ENCODE measurements at places on chromosomes 2 and 18.

- no peak for DNase-seq
These were observed 64.7 kb downstream of the DGKD start for GRCh38 chr2:233418761-233419546.

- no peak for DNase-seq
These were observed 5.7 kb downstream of the PPP1R1C start for GRCh38 chr2:181991171-181991885.

- DNase-seq: no peak
These were observed 356.7 kb downstream of the TGIF1 start for GRCh38 chr18:3806656-3807055.

DNA sequence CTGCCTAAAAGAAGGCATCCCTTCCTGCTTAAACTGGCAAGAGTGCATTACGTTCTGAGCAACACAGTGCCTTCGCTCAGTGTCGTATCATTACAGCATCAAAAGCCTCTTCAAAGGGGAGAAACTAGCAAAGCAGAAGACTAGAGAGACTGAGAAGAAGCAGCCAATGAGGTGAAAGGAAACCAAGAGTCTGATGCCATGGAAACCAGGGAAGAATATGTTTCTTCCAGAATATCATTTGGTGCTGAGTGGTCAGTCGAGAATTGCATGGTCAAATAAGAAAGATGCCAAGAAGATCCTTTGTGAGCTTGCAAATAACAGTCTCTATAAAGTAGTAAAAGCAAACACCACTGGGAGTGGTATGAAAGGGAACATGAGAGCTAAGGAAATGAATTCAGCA is 312.1 kb upstream of the CHST9 start:
- no peak for DNase-seq

DNA sequence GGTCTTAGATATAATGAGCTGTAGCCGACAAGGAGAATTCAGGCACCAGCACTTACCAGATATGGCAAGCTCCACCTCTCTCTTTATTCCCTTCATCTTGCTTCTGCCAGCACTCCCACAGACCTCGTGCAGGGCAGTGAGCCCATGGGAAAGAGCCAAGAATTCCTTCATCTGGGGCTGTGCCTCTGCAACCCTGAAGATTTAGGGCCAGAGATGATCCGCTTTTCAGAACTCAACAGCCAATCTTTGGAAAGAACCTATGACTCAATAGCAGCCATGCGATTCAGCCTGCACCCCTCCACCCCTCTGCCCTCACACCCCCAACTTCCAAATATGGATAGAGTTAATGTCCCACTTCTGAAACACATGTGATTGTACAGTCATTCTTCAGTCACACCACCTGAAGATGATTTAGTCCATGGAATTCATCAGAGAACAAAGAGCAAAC is 533.7 kb upstream of the TNP1 start:
- no peak for DNase-seq

GRCh38 chr2:173288561-173288960 is 66.1 kb upstream of the CDCA7 start:
- no peak for DNase-seq

DNA sequence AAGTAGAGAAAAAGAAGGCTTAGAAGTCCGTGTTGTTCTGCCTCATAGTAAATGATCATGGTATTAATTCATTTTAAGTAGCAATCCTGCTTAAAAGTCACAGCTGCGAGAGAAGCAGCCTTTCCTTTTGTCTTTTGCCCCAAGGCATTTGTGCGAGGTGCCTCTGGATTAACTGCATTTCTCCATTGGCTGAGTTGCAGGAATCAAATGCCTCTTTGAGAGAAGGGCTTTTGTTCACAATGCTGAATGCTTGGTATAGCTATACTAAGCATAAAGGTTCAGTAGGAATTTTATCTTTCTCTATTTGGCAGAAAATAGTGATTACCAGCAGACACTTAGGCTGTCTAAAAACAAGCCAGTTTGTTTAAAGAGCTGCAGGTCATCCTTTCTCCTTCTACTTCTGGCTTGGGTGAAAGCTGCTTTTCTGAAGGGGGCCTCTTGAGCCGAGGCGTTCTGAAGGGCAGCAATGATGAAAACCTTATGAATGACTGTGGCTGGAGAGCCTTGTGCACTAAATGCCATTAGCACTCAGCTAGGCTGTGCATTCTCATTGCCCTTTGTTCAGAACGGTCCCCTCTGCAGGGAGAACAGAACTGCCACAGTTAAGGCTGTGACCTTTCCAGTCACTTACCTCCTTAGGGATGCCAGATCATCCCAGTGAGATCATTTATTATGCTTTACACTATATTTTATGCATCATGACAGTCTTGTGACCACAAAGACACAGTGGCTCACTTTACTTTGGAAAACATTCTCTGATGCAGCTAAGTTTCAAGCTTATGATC is 68.8 kb upstream of the TMEM87B start:
- DNase-seq: no peak

GRCh38 chr2:216074794-216075193 is 6.8 kb downstream of the PECR start:
- DNase-seq: no peak

DNA sequence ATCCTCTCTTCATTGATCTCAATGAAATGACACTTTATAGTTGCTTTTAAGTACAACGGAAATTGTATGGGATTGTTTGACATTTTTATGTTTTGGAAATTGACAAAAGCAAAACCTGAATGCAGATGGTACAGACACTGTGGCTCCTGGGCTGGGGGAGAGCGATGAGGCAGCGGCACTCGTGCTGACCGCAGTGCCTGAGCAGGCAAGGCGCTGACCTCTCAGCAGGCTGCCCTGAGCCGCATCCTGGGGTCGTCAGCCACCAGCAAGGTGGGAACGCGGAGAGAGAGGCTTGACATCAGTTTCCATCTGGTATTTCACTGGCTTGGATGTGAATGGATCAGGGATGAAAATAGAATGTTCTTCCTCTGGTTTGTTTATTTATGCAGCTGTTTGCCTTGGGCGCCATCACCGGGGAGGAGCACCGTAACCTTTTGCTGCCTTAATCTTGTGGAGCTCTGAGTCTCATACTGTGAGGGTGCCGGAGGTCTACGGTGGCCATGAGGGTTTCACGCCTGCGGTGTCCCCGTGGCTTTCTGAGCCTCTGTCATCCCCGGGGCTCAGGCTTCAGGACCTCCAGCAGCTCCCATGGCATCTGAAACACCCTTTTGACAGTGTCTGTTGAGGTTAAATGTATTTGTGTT is 94.8 kb upstream of the TPO start:
- DNase-seq: no peak

DNA sequence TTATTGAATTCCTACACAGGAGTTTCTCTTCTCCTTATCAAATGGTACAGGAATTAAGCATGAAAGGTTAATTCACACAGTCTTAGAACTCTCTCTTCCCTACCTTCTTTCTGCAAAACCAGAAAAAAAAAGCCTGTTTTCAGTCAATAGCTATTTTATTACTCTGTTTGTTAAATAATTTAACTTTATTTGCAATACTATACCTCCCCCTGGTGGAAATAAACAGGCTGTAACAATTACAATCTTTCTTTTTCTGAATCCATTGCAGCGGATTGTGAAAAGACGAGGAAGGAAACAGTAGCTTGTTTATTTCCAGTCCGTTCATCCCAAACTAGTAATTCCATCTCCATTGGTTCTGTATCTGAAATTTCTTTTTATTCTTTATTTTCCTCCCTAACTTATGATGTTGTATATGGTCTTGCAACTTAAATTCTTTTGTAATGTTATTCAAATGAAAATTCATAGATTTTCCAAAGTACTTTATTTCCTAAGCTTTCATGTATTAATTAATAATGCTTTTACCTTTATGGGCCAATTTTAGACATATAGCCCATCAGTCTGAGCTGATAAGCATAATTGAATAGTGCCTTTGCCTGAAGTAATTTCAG is 165.2 kb downstream of the SH3BP4 start:
- no peak for DNase-seq

- no peak for DNase-seq
These were observed 205.8 kb downstream of the INSIG2 start for GRCh38 chr2:118294063-118294462.

GRCh38 chr2:37441055-37441454 is 96.6 kb downstream of the QPCT start:
- DNase-seq: no peak

- no peak for DNase-seq
These were observed 2.6 kb downstream of the GPR39 start for GRCh38 chr2:132419235-132419634.

DNA sequence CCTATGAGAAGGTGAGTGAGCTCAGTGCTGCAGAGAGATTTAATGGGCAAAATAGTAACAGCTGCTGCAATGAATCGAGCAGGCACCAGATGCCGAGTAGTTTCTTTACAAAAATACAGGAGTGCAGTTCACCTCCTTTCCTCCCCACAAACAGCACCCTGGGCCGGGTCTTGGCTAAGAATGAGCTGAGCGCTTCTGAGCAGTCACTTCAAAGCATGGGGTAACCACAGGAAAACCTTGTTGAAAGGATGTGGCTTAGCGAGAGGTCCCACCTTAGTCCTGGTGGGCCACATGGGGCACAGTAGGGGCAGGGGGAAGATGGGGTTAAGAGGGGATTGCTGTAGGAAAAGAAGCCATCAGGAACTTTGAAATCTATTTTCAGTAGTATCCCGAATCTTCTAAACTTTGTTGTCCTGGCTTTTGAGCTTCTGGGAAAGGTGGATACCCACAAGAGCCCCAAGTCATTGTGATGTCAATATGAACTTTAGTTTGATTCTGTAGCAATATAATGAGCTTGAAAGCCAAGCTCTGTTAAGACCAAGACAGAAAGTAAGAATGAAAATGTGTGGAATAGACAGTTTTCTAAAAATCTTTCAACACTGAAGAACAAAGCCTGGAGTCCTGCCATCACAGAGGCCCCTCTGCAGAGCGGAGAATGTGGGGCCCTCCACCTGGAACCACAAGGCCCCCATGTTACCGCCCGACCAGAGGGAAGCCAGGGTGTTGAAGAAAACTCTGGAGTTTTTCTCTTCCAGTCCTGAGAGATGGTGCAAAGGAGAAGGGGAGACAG is 101.0 kb upstream of the ZNF236 start:
- no peak for DNase-seq

DNA sequence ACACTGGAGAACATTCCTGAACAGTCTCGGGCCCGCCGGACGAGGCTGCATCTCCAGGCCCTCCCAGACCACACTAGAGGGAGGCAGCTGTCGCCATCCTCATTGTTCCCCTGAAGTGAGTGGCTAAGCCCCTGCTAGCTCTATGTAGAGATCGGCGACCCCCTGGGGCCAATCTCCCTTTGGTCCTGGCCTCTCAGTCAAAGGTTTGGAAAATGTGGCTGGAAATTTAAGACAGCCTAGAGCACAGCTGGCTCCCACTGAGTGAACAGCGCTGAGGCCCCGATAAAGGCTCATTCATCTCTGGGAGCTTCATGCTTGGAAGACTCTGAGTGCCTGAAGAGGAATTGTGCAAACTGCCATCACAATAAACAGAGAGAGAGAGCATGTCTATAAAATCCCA is 360.3 kb downstream of the CLIP4 start:
- DNase-seq: no peak

DNA sequence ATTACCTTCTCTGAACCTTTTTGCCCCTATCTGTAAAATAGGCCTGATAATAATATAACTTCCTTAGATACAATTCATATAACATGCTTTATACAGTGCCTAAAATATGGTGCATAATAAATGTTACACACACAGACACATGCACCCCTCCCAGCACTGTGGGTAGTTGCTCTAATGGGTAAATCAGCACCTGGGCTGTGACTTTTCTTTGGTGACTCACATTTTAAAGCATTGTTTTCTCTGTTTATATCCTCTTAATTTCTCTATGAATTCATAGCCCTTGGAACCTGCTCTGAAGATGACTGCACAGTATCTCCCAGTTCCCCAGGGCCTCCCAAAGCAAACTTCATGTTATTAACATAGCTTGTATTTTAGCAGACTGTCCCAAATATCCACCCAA is 248.2 kb upstream of the TNP1 start:
- no peak for DNase-seq

- peak; percentile 83 for DNase-seq
These were observed 42.7 kb upstream of the TGFA start for GRCh38 chr2:70596293-70596692.
